ENCODE measurements at places on chromosomes 2 and 18.

- no peak for DNase-seq
Measured at GRCh38 chr18:56003009-56003719, 415.2 kb upstream of the TCF4 start.

- peak; percentile 48 for DNase-seq
Measured at GRCh38 chr2:223537651-223538601, 64.2 kb downstream of the SCG2 start.

DNA sequence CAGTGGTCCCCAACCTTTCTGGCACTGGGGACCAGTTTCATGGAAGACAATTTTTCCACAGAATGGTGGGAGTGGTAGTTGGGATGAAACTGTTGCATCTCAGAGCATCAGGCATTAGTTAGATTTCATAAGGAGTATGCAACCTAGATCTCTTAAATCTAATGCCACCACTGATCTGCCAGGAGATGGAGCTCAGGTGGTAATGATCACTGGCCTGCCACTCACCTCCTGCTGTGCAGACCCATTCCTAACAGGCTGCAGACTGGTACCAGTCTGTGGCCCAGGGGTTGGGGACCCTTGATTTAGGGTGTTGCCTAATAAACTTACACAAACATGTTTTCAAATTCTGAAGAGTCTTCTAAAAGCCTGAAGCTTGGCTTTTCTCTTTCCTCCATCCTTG lies 261.3 kb downstream of the CDH19 start:
- no peak for DNase-seq

GRCh38 chr2:50221106-50221505 lies 810.8 kb downstream of the NRXN1 start:
- no peak for DNase-seq

GRCh38 chr2:146267093-146267492 lies 1577.7 kb upstream of the ACVR2A start:
- DNase-seq: no peak

- no peak for DNase-seq
Measured at GRCh38 chr18:76558881-76559667, 64.0 kb upstream of the ZNF516 start.

- DNase-seq: no peak
Measured at GRCh38 chr18:6941996-6942395, 175.6 kb downstream of the LAMA1 start.

DNA sequence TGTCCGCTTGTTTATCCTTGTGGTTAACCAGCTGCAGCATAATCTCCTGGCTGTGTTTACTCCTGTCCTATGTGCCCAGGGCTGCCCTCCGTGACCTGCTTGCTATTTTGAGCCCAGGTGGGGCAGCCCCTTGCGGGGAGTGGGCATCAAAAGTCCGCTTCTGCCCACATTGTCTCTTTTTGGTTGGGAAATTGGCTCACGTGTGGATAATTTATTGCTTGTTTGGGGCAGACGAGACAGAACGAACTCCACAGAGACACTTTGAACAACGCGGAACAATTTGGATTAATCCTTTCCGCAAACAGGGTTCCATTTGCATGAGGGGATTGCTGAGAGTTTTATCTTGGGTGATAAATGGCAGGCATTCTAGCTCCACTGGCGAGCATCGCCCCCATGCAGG lies 8.1 kb upstream of the CXCR4 start:
- no peak for DNase-seq

- DNase-seq: peak; percentile 98
Measured at GRCh38 chr18:29181151-29181901, 1004.4 kb upstream of the CDH2 start.

- DNase-seq: peak; percentile 1
Measured at GRCh38 chr18:53153281-53153680, 813.3 kb downstream of the DCC start.

- peak; percentile 7 for DNase-seq
Measured at GRCh38 chr18:31603315-31603714, 11.6 kb downstream of the TTR start.

DNA sequence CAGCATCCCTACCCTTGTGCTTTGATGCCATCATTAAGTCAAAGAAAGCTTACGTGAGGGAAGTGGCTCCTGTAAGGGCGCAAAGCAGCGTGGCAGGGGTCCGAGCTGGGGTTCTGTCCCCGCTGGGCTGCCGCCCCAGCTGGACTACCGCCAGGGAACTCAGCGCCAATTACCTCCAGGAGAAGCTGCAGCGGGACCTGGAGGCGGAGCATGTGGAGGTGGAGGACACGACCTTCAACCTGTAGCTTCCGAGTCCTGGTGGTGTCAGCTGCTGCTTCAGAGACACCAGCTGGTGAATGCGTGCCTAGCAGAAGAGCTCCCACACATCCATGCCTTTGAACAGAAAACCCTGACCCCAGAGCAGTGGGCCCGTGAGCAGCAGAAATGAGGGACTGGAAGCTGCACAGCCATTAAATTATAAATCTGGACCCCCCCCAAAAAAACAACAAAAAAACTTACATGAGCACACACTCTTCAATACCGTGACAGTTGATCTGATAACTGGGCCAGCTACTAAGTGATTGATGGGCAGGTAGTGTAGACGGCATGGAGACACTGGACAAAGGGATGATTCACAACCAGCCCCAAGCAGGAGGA lies 20.1 kb upstream of the YES1 start:
- peak; percentile 37 for DNase-seq

DNA sequence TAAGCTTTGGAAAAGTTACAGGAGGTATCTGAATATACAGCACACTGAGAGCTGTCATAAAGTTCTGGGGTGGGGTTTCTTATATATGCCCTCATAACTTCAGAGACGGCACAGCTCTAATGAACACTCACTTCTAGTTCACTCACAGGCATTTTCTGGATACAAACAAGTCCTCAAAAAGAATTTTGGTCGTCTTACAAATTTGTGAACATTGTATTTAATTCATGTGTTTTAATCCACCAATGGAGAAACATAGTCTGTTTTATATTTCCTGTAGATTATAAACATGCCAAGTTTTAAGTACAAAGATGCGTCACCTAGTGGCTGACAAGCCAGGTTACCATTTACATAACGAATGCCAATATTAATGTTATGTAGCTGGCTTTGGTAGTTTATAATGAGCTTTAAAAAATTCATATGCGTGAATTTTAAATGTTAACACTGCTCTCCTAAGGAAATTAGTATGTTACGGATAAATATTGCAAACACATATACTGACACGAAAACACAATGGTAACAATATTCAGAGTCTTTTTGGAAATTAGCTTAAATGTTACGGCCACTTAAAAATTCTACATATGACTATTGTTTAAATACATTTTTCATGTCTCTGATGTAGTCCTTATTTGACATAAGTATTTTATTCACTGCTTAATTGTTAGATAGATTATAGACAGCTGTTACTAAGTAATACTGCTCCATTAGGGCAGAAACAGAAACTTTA lies 2.5 kb downstream of the COL3A1 start:
- DNase-seq: peak; percentile 83

- DNase-seq: no peak
Measured at GRCh38 chr2:101869527-101869926, 122.2 kb upstream of the IL1R2 start.

- peak; percentile 33 for DNase-seq
Measured at GRCh38 chr18:61435064-61435652, 101.9 kb downstream of the CDH20 start.

GRCh38 chr18:54647176-54647575 lies 56.1 kb downstream of the DYNAP start:
- peak; percentile 47 for DNase-seq

GRCh38 chr18:47204908-47205522 lies 28.9 kb upstream of the IER3IP1 start:
- DNase-seq: peak; percentile 68

GRCh38 chr2:44972771-44973535 lies 31.5 kb downstream of the SIX3 start:
- no peak for DNase-seq

GRCh38 chr2:89833116-89833779 lies 1141.8 kb downstream of the RPIA start:
- DNase-seq: no peak

DNA sequence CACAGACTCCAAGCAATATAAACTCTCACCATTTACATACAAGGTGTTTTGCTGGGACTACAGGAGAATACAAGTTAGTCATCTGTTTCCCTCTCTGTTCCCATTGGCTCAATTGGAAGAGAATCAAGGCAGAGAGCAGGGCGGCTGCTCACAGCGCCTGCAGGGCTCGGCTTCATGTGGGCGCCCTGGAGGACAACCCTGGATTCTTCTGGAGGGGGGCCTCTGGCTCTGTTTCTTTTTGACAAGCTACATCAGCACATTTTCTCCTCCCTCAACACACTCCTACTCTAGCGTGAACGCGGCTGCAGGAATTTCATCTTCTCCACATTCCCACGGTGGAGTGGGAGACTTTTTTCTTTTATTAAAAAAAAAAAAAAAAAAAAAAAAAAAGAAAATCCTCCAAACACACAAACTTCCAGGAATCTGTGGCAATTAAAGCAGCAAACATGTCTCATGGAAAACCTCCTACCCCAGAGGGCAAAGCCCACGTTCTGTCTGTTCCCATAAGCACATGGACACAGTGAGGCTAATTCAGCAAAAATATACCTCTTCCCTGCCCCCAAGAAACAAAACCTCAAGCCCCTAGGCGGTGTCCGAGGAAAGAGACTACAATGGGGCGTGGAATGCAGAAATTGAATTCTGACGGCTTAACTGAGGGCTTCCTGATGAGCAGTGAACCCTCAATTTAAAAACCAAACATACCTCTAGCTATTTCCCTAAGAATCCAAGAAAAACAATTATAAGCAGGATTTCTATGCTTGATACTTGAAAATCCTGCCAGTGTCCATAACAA lies 50.6 kb downstream of the PARD6G start:
- DNase-seq: peak; percentile 22

DNA sequence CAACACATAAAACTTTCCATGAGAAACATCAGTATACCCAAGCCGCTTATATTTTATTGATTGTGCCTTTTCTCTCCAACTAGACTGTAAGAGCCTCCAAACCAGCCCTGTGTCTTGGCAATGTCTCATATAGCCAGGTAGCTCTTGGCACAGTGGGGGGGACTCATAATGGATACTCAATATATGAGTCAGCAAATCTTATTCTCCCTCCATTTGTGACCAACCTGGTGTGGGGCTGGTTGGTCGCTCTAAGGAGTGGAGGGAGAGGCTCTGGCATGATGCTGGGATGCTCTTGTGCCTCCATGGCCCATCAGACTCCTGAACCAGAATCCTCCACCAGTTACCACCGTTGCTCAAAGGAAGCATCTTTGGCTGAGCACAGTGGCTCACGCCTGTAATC lies 32.0 kb downstream of the EFR3B start:
- no peak for DNase-seq

DNA sequence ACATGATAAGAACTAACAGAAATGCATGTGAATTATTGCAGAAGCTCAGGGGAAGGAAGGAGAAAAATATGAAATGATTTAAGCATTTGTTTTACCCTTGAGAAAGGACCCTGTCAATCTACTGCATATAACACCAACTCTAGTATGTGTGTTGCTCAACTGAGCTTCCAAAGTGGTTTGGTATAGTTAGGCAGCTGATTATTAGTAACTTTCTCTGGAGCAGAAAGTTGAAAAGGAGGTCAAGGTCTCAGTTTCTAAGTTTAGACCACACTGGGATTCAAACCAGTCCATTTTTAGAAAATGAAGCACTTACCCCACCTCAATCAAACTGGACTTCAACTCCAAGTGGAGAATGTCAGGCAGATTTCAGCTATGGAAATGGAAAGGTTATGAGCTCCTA lies 123.3 kb upstream of the CDC42EP3 start:
- DNase-seq: peak; percentile 42

DNA sequence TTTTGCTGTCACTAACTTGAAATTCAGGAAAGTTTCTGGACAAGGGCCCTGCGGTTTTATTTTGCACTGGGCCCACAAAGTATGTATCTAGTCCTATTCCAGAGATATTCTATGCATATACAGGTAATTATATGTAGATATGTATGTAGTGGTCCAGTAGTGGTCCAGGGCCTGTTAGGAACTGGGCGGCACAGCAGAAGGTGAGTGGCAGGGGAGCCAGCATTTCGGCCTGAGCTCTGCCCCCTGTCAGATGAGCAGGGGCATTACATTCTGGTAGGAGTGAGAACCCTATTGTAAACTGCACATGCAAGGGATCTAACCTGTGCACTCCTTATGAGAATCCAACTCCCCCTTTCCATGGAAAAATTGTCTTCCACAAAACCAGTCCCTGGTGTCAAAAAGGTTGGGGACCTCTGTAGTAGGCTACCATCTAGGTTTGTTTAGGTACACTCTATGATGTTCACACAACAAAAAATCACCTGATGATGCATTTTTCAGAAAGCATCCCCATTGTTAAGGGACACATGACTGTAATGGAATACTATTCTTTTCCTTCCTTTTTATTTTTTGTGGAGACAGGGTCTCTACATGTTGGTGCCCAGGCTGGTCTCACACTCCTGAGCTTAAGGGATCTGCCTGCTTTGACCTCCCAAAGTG lies 2.8 kb upstream of the PPP4R3B start:
- peak; percentile 20 for DNase-seq

DNA sequence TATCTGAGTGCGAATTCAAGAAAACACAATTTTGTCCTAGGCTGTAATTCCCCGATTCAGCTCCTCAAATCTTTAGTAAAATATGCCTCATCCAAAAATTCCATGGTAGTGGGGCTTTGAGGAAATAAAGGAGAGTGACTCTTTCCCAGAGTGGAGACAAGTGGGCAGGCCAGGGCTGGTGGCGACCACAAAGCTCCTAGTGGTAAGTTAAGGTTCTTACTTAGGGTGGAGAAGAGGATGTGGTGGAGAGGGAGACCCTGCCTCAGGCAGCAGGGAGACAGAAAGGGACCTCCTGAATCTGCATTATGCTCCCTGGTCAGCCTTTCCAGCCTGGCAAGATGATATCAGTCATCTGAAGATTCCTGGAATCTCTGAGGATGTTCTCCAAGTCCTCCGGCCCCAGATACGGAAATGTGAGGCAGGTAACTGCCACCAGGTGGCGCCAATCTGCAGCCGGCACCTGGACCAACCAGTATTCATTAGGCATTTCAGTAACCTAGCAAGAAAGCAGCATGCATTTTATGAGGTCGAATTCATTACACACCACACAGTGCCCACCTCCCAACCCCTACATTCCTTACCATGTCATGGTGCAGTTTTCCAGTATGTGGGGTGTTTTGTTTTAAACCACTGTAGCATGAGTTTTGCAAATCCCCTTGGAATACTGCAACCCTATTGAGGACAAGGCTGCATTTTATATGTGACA lies 106.4 kb downstream of the POLE4 start:
- DNase-seq: peak; percentile 71

GRCh38 chr2:209331291-209331844 lies 92.5 kb upstream of the MAP2 start:
- peak; percentile 58 for DNase-seq

DNA sequence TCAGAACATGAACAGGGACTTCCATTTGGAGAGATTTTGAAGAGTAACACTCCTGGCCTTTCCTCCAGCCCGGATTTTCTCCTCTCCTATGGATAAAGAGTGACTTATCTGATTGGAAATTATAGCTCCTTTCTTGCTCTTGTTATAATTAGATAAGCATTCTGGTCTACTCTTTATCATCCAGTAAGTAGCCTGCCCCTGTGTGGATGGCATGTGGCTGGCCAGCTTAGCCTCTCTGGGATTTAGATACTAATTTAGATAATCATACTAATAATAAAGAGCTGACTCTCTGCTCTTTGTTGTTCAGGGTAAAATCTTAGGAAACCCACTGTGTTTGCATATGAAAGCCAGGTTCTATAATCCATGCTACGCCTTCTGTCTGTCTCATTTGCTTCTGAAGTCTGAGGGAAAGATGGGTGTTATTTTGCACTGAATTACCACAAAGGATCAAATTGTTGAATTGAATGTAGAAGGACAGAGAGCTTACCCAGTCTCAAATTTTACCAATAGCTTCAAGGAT lies 438.8 kb downstream of the SPAG16 start:
- DNase-seq: no peak

- DNase-seq: peak; percentile 77
Measured at GRCh38 chr2:1743396-1744150, 742 bp downstream of the PXDN start.

Measured in cardiac fibroblast (primary cell).